ENCODE measurements at places on chromosomes 1 and 21.

- no peak for DNase-seq
Measured at GRCh38 chr1:15937706-15938168, 38.2 kb downstream of the ZBTB17 start.

GRCh38 chr1:31189696-31190674 lies 49.7 kb downstream of the NKAIN1 start:
- no peak for DNase-seq

DNA sequence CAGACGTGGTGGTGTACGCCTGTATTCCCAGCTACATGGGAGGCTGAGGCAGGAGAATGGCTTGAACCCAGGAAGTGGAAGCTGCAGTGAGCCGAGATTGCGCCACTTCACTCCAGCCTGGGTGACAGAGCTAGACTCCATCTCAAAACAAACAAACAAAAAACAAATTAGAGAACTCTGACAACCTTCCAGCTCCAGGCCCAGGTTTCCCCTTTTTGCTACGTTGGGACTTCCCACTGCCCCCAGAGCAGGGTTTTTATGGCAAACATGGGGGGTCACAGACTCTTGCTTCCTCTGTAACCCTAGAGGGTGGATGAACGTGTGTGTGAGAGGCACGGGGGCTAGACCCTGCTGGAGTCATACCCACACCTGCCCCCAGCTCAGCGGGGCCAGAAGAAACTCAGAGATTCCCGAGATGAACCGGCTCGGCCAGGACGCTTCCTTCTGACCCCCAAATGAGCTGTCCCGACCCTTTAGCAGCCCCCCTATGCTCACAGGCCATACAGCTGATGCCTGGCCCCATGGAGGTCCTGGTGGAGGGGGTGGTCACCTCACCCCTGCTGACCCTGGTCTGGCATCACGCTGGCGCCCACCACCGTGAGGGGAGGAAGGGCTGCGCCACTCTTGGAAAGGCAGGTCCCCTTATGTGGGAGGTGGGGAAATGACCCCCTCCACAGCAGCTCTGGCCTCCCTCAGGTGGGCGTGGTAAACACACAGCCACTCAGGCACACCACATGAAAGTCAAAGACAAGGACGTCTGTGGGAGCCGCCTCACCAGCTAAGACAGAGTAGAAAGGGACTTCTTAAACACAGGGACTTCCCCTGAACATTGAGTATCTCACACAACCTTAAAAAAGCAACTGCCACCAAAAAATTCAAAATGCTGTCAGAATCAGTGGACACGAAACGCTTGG lies 7.1 kb downstream of the GPR157 start:
- no peak for DNase-seq

GRCh38 chr1:41957568-41957967 lies 38.8 kb upstream of the HIVEP3 start:
- no peak for DNase-seq

DNA sequence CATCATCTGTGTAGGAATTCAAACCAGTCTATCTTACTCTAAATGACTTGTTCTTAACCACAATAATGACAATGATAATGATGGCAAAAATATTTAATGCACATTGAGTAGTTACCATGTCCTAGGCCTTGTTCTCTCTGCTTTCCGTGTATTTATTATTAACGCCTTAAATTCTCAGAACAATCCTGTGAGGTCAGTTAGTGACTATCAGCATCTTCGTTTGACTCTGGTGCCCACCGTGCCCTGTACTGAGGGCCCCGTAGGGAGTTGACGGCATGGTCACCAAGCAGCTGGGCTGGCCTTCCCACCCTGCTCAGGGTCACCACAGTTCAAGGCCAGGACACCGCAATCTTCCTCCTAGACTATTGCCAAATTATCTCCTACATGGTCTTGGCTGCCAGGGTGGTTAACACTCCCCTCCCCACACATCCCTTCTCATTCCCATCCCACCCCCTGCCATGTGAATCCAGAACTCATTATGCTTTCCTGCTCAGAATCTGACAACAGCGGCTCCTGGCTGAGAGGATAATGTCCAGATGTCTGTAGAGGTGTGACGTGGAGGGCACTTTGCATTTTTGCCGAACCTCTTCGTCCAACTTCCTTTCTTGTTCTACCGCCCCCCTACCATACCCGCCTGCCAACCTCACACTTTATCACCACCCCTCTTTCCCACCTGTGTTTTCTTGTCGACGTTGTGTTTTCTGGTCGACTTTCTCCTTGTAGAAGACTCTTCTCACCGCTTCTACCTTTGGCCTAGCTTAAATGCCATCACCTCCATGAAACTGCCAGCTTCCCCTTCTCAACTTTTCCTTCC lies 33.4 kb downstream of the IGFN1 start:
- DNase-seq, result no peak

GRCh38 chr1:59743324-59744091 lies 71.2 kb upstream of the HOOK1 start:
- DNase-seq, result no peak

DNA sequence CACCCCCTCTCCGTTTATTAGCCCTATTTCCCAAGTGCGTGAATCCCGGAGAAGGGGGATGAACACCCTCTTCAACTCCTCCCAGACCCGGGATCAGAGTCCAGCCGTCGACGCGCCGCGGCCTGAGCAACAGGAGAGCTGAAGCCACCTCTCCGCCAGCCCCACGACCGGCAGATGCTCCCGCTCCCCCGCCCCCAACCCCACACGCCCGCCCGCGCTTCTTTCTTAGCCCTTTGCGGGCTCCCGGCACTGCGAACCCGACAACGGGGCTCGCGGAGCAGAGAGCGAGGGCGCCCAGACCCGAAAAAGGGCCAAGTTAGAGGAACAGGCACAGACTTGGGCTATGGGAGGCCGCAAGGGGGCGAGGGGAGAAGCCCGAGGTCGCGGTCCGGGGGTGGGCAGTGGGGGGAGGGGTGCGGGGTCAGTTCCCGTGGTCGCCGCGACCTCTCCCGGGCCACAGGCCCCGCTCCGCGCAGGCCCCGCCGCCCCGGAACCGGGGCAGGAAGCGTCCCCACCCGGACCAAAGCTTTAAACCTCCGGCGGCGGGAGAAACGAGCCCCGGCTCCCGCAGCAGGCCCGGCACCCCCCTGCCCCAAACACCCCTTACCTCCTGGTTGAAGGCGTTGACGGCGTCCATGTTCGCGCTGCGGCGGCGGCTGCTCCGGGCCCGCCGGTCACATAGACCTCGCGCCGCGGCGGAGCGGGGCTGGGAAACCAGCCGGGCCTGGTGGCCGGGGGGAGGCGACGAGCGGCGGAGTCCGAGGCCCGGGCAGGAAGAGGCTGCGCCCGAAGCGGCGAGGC lies 662 bp downstream of the SCAF4 start:
- DNase-seq, result no peak

- DNase-seq, result no peak
Measured at GRCh38 chr1:159921251-159921650, 4.1 kb downstream of the TAGLN2 start.

- no peak for DNase-seq
Measured at GRCh38 chr1:168763031-168763430, 34.0 kb upstream of the DPT start.

GRCh38 chr1:41775956-41776585 lies 142.7 kb downstream of the HIVEP3 start:
- DNase-seq, result no peak

- no peak for DNase-seq
Measured at GRCh38 chr21:32570456-32570855, 14.9 kb downstream of the TCP10L start.

DNA sequence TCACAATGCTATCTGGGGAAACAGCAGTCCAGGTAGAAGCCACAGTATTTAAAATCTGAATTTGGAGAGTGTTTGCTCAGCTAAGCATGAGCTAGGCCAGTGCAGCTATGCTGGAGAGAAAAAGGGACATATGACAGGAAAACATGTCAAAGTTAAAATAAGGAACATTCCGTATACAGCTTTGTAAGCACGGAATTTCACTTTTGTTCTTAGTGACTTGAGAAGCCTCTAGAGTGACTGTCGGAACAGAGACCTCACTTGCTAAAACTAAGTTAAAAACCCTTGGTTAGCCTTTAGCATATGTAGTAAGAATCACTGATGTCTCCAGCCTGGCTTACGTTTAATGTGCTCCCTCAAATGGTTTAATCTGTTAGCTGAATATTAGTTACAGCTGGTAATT lies 661.7 kb downstream of the KCNT2 start:
- DNase-seq, result no peak

DNA sequence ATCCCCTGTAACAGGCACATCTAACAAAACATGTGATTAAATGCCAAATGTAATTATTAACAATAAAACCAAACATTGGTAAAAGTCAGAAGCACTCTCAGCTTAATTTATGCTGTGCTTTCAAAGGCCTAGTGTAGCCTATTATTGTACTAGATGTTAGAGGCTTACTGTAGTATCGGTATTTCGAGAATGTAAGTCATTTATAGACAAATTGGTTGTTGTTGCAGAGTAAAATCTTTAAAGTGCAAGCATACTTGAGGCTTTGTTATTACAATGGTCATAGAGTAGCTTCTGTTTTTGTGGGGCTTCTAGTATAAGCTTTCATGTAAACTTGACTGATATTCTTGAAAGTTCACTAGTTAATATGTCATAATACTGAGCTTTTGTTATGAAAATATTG lies 965.8 kb downstream of the PLA2G4A start:
- no peak for DNase-seq

- DNase-seq, result no peak
Measured at GRCh38 chr1:199081739-199082138, 442.9 kb downstream of the PTPRC start.

DNA sequence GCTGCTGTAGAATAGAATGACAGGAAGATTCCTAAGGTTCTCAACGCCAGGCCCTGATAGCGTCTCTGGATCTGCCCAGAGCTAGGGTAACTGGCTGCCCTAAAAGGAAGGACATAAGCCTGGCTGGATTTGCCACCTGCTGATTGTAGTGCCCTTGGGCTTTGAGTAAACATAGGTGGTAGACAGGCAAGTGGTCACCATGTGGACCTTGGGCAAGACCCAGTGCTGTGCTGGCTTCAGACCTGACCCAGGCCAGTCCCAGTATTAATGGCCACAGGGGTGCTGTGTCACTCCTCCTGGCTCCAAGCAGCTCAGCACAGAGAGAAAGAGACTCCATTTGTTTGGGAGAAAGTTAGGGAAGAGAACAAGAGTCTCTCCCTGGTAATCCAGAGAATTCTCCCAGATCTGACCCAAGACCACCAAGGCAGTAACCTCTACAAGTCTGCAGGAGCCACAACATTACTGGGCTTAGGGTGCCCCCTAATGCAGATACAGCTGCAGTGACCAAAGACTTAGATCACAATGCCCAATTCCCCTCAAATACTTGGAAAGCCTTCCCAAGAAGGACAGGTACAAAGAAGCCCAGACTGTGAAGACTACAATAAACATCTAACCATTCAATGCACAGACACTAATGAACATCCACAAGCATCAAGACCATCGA lies 44.5 kb downstream of the PHTF1 start:
- DNase-seq, result no peak

DNA sequence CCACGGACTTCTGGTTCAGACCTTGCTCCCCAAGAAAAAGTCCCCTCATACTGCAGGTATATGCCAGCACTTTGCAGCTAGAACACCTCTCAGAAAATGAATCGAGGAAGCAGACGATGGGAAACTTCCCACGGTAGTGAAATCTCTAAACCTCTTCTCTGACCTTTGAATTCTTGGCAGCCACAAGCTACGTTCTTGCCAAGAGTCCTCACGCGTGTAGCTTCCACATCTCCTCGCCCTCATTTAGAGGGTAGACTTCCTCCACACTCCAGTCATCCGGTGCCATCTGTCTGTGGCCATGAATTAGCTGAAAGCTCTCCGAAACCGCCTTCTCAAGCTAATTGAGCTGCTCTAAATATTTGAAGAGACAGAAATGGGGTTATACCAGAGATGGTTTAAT lies 127.8 kb downstream of the RGS7 start:
- no peak for DNase-seq

- no peak for DNase-seq
Measured at GRCh38 chr1:36693161-36693525, 210.4 kb upstream of the CSF3R start.

GRCh38 chr1:50421366-50421748 lies 1.9 kb downstream of the DMRTA2 start:
- DNase-seq, result no peak

DNA sequence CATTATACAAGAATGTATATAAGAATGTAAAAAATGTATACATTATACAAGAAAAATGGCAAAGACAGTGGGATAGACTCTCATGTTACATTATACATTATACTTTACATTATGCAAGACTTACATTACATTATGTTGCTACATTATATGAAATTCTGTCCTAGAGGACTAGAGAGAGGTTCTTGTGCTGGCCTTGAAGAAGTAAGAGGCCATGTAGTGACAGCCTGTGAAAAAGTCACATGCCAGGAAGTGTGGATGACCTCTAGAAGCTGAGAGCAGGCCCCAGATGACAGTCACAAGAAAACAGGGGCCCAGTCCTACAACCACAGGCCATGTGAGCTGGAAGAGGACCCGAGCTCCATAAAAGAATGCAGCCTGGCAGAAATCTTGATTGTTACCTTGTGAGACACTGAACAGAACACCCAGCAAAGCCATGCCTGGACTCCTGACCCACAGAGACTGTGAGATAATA lies 30.5 kb upstream of the AHCYL1 start:
- no peak for DNase-seq

GRCh38 chr1:3703786-3704371 lies 48.4 kb upstream of the CCDC27 start:
- DNase-seq, result no peak

GRCh38 chr1:72000809-72001208 lies 281.5 kb downstream of the NEGR1 start:
- no peak for DNase-seq

DNA sequence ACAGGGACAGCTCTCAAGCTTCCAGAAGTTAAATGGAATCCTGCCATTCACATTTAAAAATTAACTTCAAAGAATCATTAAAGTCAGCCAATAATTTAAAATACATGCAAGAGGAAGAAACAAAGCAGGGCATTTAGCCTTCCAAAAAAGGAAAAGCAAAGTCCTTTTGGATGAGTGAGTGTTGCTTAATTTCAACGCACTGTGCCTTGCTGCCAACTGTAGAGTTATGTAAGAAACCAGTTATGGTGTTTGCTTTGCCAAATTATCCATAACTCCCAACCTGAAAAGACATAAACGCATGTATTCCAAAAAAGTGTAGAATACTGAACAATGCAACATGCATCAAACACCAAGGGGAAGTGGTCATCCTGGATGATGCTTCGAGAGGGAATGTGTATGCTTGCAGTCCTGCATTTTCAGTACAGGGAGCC lies 16.1 kb upstream of the KCNE1 start:
- DNase-seq, result no peak

DNA sequence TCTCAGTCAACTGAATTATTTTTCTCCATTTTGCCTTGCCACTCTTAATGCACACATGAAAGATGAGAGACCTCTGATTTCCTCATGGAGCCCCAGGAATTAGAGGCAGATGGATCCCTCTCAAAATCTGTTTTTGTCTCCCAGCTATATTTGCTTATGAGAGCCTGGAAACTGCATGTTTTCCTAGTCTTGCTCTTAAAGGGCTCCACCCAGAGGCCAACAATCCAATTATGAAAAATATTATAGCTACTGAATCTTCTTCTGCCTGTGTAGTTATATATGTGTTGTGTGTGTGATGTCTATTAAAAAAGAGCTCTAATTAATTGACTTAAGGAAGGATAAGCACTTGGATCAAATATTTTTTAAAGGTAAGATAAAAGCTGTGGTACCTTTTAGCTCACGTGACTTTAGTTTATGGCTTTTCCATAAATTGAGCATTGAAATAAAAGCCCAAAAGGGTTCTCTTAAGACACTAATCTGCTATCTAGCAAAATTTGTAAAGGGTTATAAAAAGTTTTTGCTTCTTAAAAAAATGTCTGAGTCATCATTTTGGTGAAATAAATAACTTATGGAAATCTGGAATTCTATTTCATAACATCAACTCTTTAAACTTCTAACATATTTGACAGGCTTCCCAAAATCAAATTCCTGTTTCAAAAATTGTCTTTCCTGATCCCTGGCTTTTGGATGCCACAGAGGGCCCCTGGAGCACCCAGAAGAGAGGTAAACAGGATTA lies 31.2 kb upstream of the TSPEAR start:
- DNase-seq, result no peak
